ENCODE measurements at places on chromosomes 5 and 9.

DNA sequence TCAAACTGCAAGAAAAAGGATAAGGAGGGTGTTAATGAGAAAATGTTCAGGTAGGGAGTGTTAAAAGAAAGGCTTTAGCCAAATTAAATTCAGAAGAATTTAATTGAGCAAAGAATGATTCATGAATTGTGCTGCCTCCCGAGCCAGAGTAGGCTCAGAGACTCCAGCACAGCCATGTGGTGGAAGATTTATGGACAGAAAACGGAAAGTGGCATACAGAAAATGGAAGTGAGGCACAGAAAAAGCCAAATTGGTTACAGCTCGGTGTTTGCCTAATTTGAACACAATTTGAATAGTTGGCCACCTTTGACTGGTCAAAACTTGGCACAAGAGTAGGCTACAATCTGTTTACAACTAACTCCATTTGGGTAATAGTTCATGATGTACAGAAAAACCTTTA is 9.6 kb upstream of the SLC30A5 start:
- DNase-seq: no peak

GRCh38 chr9:120985819-120986222 is 59.2 kb upstream of the TRAF1 start:
- DNase-seq: no peak

DNA sequence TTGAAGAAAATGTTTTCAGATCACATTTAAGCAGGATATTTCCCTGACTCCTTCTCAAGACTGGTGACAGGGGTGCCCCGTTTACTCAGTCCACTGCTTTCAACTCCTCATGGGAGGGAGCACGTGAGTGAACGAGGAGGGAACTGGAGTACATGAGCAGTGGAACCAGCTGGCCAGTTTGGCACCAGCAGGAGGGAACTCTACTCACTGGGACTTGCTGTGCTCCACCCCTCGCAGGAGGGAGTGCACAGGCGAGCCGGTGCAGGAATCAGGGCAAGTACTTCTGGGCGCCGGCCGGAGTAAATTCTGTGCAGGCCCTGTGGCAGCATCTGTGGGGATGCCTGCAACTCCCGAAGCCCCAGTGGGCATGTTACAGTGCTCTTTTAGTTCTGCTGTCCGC is 1941.1 kb upstream of the C9orf72 start:
- DNase-seq: no peak

DNA sequence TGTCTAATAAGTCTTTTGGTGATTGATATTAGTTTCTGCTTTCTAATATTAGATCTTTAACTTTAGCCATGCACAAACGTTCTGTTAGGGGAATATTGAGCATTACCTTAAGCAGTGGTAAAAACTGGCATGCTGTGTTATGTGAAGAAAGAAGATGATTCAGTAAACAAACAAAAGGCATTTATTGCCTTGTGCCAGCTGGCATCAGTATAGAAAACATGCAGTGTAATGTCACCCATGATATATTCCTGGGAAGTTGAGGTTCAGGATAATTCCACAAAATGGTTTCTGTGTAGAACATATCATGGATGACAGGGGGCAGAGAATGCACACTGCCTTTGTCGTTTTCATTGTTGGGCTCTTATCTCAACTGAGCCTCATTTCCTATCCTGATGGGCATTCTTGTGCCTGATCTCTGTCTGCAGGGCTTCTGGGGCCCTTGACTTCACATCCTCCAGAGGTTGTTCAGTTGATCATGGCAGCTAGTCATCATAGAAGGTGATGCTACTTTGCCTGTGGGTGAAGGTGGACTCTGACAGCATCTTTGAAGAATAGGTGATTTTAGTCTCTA is 24.2 kb downstream of the LRRTM2 start:
- DNase-seq: no peak

- DNase-seq: no peak
Measured at GRCh38 chr5:33583332-33583731, 142.6 kb downstream of the TARS1 start.

GRCh38 chr9:135857371-135857786 is 50.0 kb downstream of the CAMSAP1 start:
- no peak for DNase-seq

DNA sequence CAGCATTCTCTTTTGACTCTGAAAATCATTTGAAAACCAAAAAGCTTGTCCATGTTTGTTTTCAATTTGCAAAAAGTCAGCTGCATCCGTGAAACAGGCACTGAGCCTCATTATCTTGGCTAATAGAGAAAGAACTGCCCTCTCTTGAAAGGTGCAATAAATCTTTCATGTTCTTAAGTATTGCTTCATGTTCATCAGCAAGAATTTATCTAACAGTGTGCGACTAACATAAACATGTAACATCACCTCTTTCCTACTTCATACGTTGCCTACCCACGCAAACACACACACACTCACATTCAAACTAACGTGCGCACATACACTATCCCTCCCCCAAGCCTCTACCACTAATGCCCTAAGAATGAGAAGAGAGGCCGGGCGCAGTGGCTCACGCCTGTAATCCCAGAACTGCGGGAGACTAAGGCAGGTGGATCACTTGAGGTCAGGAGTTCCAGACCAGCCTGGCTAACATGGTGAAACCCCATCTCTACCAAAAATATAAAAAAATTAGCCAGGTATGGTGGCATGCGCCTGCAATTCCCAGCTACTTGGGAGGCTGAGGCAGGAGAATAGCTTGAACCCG is 629.7 kb upstream of the ZNF608 start:
- DNase-seq: no peak
